ENCODE measurements at places on chromosomes 3 and 15. TPM values are rescaled to one million over a fixed set of nuclear protein-coding genes. Genes with fewer than 3 reads are reported as not detected.

Gene OR4F6
- not detected for total RNA-seq

Gene ESYT3
- total RNA-seq: 0.16 TPM

Gene PLSCR5
- not detected for total RNA-seq

Gene C3orf70
- not detected for total RNA-seq

Gene ACTRT3
- total RNA-seq: 0.65 TPM

Gene FBXW12
- not detected for total RNA-seq

Gene GPR62
- total RNA-seq: not detected

Gene MYO5C
- 3.2 TPM for total RNA-seq

Gene GADL1
- total RNA-seq: not detected

Gene ITPKA
- total RNA-seq: 0.29 TPM

Gene CIB2
- 2.2 TPM for total RNA-seq

Gene KIF15
- 66.4 TPM for total RNA-seq

Gene ENTPD3
- not detected for total RNA-seq

Gene CD47
- 137 TPM for total RNA-seq

Gene ANKRD63
- 0.37 TPM for total RNA-seq

Gene MCF2L2
- total RNA-seq: 7.2 TPM

Gene GP9
- not detected for total RNA-seq

Gene ARRDC4
- 0.24 TPM for total RNA-seq

Gene VGLL3
- total RNA-seq: not detected

Gene EPHB3
- 0.13 TPM for total RNA-seq

Gene TLR9
- total RNA-seq: 0.79 TPM

Gene ITGA11
- total RNA-seq: 0.18 TPM

Gene GRK7
- not detected for total RNA-seq

Gene NMNAT3
- total RNA-seq: 0.18 TPM

Gene PAQR5
- not detected for total RNA-seq

Gene ARGFX
- total RNA-seq: not detected

Gene GASK1A
- not detected for total RNA-seq

Gene ARPC4
- total RNA-seq: 321 TPM

Gene THPO
- not detected for total RNA-seq

Gene ARL6
- 6.6 TPM for total RNA-seq

Gene PPM1L
- 3.9 TPM for total RNA-seq

Gene GPR15
- 19.7 TPM for total RNA-seq

Gene FSD2
- total RNA-seq: not detected

Gene C2CD4B
- not detected for total RNA-seq

Gene C15orf62
- total RNA-seq: 1.1 TPM

Gene SEMA5B
- not detected for total RNA-seq

Gene CHRNA3
- total RNA-seq: not detected

Gene RAB6B
- total RNA-seq: 1.2 TPM

Gene GRAMD2A
- total RNA-seq: 0.10 TPM

Gene LHFPL4
- total RNA-seq: not detected

Gene RASA2
- total RNA-seq: 60.2 TPM
